ENCODE measurements at places on chromosomes 7 and 10.

DNA sequence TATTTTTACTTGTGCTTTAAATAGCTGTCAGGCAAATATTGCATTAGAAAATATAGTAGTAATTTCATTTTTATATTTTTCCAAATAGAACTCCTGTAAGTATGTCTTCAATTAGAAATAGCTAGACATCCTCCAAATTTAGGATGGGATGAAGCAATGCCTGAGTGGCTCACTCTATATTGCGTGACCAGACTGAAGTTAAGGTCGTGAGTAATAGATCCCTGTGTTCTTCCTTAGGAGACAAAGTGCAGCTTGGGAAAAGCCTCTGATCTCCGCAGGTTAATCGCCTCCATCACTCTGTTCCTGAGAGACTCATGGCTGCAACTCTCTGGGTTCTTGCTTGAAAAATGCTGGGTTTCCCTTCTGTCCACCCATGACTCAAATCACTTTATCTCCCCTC, 484.8 kb upstream of the ANKRD30A start:
- no peak for DNase-seq

GRCh38 chr10:67921065-67921464, 36.6 kb downstream of the SIRT1 start:
- DNase-seq = no peak

- no peak for DNase-seq
These were observed 164.1 kb upstream of the CDCA7L start for GRCh38 chr7:22109761-22110160.

- DNase-seq = no peak
These were observed 216.3 kb upstream of the NRP1 start for GRCh38 chr10:33550811-33551210.

GRCh38 chr7:90945104-90945787, 319.0 kb upstream of the FZD1 start:
- DNase-seq = no peak

DNA sequence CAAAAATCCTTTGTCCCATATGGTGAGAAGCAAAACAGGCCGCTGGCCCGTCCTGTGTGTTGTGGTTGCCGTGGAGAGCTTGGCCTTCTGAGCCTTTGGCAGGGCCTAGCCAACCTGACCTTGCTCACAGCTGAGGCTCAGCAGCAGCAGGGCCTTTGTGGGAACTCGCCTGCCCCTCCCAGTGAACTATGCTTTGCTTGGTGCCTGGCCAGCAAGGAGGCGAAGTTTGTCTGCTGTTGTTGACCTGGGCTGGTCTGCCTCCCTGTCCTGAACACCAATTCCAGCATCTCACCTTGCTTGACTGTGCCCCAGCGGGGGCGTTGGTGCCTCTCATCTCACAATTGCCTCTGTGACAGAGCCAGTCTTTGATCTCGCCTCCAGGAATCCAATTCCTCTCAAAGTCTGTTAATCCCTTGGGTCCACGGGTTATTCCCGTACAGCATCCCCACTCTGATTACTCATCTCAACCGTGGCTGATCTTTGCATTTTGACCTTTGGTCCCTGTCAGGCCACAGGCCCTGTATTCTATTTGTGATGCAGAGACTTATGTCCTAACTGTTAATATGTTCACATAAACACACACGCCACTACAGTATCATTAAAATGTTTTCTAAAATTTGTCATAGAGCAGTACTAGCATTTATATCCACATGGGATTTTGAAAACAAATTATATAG, 22.6 kb downstream of the EPDR1 start:
- DNase-seq = no peak

All from stimulated activated CD4-positive, alpha-beta T cell treated with anti-CD3 and anti-CD28 coated beads, Interleukin-4, amount 100 ng/mL, for 4 hours (primary cell).